ENCODE measurements at places on chromosomes 6 and 20. TPM values are rescaled to one million over a fixed set of nuclear protein-coding genes. Genes with fewer than 3 reads are reported as not detected.

DNA sequence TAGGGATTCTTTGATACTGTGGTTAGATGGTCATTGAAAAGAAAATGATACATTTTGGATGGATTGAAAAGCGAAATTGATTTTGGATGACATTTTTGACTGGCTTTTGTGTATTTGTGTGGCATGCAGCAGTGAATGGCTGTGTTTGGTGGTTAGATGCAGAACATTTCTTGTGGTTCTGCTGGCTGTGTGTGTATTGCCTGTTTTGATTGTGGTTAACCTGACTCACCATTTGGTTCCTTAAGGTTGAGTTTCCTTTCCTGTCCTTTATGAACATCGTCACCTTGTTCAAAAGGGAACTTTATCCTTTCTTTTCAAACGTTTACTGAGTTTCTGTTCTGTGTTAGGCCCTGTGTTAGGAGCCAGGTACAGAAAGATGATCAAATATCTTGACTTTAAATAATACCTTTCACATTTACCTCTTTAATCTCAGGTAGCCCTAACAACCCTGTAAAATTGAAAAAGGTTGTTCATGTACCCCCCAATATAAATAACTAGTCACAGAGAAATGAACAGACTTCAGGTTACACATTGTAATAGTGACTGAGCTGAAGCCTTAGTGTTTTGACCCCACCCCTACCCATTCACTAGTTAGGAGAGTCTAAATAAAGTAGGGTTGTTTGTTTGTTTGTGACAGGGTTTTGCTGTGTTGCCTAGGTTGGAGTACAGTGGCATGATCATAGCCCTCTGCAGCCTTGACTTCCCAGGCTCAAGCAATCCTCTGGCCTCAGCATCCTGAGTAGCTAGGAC is 23.8 kb downstream of the ANKS1A start:
- H3K36me3 ChIP-seq, result no peaks in the 10 kb centered on the region
- peaks cover 12% of the 10 kb centered on the region for H3K4me1 ChIP-seq
- H3K4me3 ChIP-seq, result no peak overlapping the region

- DNase-seq, result no peak
- no peak overlapping the region for H3K27ac ChIP-seq
- H3K36me3 ChIP-seq, result no peaks in the 10 kb centered on the region
- peaks cover 9% of the 10 kb centered on the region for H3K4me1 ChIP-seq
- H3K4me3 ChIP-seq, result peak overlapping the region; percentile 71
- H3K27me3 ChIP-seq, result peaks cover 5% of the 10 kb centered on the region
Observed at GRCh38 chr6:125749865-125750691, 646 bp downstream of the HEY2 start.

DNA sequence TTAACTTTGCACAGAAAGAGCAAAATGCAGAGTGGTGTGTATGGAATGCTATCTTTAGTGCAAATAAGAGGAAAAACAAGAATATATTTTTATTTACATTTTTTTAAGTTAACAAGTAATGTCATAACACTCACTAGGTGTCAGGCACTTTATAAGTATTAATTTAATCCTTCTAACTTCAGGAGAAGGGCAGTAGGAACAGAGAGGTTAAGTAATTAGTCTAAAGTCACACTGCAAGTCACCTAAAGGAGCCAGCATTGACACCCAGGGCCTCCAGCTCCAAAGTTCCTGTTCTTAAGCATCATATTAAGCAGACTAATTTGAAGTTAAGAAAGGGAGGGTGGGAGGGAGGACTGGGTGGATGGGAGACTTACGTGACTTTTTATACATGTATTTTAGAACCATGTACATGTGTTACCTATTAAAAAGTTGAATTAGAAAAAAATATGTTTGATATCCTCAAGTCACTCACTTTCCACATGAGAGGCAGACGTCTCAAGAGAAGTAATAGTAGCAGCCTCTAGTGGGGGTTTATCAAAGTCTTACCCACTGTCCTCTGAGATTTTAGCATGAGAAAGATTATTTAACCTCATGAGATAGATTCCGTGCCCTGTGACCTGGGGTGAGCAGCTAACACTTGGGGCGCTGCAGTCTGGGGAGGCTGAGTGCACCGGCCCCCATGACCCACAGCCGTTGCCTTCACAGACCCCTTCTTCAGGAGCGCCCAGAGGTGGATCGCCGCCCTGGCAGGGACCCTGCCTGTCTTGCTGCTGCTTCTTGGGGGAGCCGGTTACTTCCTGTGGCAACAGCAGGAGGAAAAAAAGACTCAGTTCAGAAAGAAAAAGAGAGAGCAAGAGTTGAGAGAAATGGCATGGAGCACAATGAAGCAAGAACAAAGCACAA is 7.0 kb downstream of the BTN3A1 start:
- H3K36me3 ChIP-seq, result no peaks in the 10 kb centered on the region
- H3K27me3 ChIP-seq, result no peaks in the 10 kb centered on the region

GRCh38 chr6:69578361-69578890 is 218.4 kb downstream of the LMBRD1 start:
- no peaks in the 10 kb centered on the region for H3K36me3 ChIP-seq
- H3K4me3 ChIP-seq, result no peak overlapping the region
- H3K27me3 ChIP-seq, result no peaks in the 10 kb centered on the region
- H3K4me1 ChIP-seq, result no peaks in the 10 kb centered on the region

DNA sequence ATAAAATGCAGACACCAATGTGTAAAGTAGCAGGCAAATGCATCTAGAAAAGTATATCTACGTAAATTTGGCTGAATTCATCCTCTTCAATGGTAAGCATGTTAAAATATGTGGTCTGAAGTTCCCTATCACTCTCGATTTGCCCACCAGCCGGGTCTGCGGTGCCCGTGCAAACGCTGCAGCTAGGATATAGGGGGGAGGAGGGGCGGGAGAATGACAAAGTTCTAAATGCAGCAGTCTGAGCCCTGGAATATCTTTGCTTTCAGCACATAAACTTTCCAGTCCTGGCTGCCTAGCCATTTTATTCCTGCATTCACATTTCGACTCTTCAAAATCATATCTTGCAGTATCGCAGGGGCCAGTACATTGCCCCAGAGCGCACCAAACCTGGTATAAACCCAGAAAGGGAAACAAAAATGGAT is 708 bp downstream of the NRN1 start:
- peaks cover 54% of the 10 kb centered on the region for H3K27me3 ChIP-seq
- H3K27ac ChIP-seq, result no peak overlapping the region
- H3K36me3 ChIP-seq, result no peaks in the 10 kb centered on the region
- peak overlapping the region; percentile 20 for H3K4me3 ChIP-seq
- no peak for DNase-seq

GRCh38 chr6:130178692-130179091 is 44.1 kb downstream of the SAMD3 start:
- no peaks in the 10 kb centered on the region for H3K4me1 ChIP-seq
- H3K36me3 ChIP-seq, result no peaks in the 10 kb centered on the region
- no peak overlapping the region for H3K4me3 ChIP-seq
- no peaks in the 10 kb centered on the region for H3K27me3 ChIP-seq
- DNase-seq, result no peak

DNA sequence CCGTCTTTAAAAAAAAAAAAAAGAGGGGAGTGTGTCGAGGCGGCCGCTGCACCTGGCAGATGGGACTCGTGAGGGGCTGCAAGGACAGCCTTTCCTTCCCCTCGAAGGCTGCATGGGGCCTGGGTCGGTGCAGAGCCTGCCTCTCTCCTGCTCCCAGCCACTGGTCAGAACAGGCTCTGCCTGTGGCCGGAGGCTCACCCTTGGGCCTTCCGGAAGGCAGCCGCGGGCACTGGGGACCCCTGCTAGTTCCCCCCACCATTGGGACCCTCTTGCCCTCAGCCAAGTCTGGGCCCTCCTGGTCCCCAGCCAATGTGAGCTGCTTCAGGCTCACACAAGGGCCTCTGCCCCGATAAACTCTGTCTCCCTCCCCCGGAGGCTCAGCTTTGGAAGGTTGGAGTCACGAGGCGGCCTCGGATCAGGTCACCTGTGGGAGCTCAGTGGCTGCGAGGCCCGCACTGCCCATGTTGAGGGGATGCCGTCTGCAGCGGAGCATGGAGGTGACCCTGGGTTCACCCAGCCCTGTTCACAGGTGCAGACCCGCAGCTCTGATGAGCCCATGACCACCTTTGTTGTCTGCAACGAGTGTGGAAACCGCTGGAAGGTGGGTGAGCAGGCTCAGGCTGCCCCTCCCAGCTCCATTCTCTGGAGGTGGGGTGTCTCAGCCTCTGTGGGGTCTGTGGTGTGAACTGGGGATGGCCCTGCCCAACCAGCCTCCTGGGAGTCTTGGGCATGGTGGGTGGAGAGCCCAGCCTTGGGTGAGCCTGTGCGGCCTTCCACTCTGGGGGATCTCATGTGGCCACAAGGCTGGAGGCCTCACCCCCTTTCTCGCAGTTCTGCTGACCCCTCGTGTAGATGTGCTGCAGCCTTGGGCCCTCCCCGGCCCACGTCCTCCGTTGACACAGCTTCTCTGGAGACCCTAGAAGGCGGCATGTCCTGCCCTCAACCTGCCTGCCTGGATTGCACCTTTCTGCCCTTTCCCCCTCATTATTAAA is 7.7 kb downstream of the RGS19 start:
- peaks cover 22% of the 10 kb centered on the region for H3K36me3 ChIP-seq
- H3K4me3 ChIP-seq, result no peak overlapping the region
- H3K27me3 ChIP-seq, result no peaks in the 10 kb centered on the region

GRCh38 chr20:6311097-6311496 is 188.3 kb upstream of the FERMT1 start:
- no peaks in the 10 kb centered on the region for H3K4me1 ChIP-seq
- H3K27me3 ChIP-seq, result no peaks in the 10 kb centered on the region
- H3K36me3 ChIP-seq, result no peaks in the 10 kb centered on the region
- H3K4me3 ChIP-seq, result no peak overlapping the region
- H3K27ac ChIP-seq, result no peak overlapping the region

GRCh38 chr6:108622641-108623298 is 62.1 kb downstream of the FOXO3 start:
- H3K36me3 ChIP-seq, result no peaks in the 10 kb centered on the region
- H3K27ac ChIP-seq, result no peak overlapping the region
- no peaks in the 10 kb centered on the region for H3K27me3 ChIP-seq

DNA sequence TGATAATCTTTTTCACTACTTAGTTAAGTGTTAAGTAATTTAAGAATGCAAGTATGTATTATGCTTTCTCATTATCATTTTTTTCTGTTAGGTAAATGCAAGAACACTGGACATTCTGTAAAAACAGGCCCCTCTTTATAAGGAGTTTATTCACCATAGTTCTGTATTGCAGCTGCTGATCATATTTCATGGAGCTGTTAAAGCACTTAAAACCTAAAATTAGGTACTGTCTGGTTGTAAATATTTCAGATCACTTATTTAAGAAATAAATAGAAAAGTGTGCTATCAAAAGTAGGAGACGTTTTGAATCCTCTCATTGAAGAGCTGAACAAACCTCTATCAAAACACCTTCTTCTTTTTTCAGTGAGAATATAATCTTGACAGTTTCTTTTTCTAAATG is 3.9 kb downstream of the EYA4 start:
- peaks cover 13% of the 10 kb centered on the region for H3K27me3 ChIP-seq
- no peak overlapping the region for H3K27ac ChIP-seq
- no peak overlapping the region for H3K4me3 ChIP-seq
- no peak for DNase-seq

- H3K36me3 ChIP-seq, result no peaks in the 10 kb centered on the region
- no peaks in the 10 kb centered on the region for H3K4me1 ChIP-seq
- H3K4me3 ChIP-seq, result no peak overlapping the region
- DNase-seq, result no peak
Observed at GRCh38 chr6:549906-550305, 107.0 kb downstream of the HUS1B start.

GRCh38 chr6:43878823-43879495 is 108.9 kb downstream of the VEGFA start:
- H3K4me3 ChIP-seq, result no peak overlapping the region
- H3K36me3 ChIP-seq, result no peaks in the 10 kb centered on the region
- H3K27ac ChIP-seq, result no peak overlapping the region
- peaks cover 5% of the 10 kb centered on the region for H3K4me1 ChIP-seq
- H3K27me3 ChIP-seq, result no peaks in the 10 kb centered on the region

- no peak for DNase-seq
- no peak overlapping the region for H3K4me3 ChIP-seq
- no peaks in the 10 kb centered on the region for H3K4me1 ChIP-seq
- H3K27me3 ChIP-seq, result no peaks in the 10 kb centered on the region
- H3K36me3 ChIP-seq, result no peaks in the 10 kb centered on the region
Observed at GRCh38 chr6:34457742-34458735, 7.8 kb upstream of the PACSIN1 start.

DNA sequence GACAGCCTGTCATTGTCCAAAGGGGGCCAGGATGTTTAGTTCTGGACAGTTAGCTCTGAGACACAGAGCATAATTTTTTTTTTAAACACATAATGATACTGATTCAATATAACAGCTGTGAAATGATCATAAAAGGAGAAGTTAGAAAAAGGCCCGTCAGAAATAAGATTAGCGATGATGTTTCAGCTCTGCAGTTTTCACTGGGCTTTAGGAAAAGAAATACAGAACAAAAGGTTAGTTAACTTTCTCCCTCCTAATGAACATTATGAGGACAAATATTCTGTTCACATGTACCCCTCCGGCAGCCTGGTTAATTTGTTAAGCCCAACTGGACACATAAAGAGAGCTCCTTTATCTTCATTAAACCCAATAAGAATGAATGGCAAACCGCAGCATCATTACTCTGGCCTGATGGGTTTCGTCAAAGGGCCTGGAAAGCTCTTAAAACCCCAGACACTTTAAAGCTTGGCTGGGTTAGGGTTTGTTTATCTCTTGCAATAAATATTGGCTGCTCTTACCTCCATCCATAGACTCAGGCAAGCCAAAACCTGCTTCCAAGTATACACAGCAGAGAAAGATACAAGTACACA is 394.6 kb downstream of the KIF16B start:
- H3K27me3 ChIP-seq, result no peaks in the 10 kb centered on the region
- DNase-seq, result no peak
- no peaks in the 10 kb centered on the region for H3K36me3 ChIP-seq
- no peaks in the 10 kb centered on the region for H3K4me1 ChIP-seq

The CDK5RAP1 gene
- polyA plus RNA-seq, result 56.2 TPM

The NKAIN4 gene
- 0.11 TPM for polyA plus RNA-seq

The OR2J3 gene
- polyA plus RNA-seq, result not detected

The MUC21 gene
- polyA plus RNA-seq, result not detected
